Type B pancreatic cell (in vitro differentiated cells): ENCODE measurements at places on chromosomes 5 and 9. TPM values are rescaled to one million over a fixed set of nuclear protein-coding genes. Genes with fewer than 3 reads are reported as not detected.

Gene KCNN2
- 12.5 and 15.4 TPM in 2 replicates for total RNA-seq

Gene KIF2A
- 45.4 and 58.5 TPM in 2 replicates for total RNA-seq

Gene PCDHGA10
- total RNA-seq, result 9.8 and 18.5 TPM in 2 replicates

Gene NUDT12
- 13.4 and 15.1 TPM in 2 replicates for total RNA-seq

Gene HK3
- total RNA-seq, result 0.77 TPM in 1 of 2 replicates, not detected in the other

Gene OGN
- total RNA-seq, result 2.8 TPM in 1 of 2 replicates, not detected in the other

Gene DBH
- total RNA-seq, result 0.10 and 0.12 TPM in 2 replicates

Gene PCAT7
- total RNA-seq, result 10.0 and 14.7 TPM in 2 replicates

Gene EPB41L4A
- total RNA-seq, result 27.2 and 41.8 TPM in 2 replicates

Gene STK32A
- 2.0 and 5.3 TPM in 2 replicates for total RNA-seq
